ENCODE measurements at places on chromosomes 12 and 14.
A peak's percentile ranks its signal among the peaks of the same experiment; 100 is the strongest.

DNA sequence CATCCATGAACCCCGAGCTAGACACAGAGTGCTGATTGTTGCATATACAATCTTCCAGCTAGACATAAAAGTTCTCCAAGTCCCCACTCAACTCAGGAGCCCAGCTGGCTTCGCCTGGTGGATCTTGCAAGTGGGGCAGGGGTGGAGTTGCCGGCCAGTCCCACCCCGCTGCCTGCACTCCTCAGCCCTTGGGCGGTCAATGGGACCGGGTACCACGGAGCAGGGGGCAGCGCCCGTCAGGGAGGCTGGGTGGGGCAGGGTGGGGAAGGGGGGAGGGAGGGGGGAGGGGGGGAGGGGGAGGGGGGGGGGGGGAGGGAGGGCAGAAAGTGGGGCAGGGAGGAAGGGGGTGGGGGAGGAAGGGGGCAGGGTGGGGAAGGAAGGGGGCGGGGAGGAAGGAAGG is 63.0 kb downstream of the CCDC60 start:
- DNase-seq: no peak

DNA sequence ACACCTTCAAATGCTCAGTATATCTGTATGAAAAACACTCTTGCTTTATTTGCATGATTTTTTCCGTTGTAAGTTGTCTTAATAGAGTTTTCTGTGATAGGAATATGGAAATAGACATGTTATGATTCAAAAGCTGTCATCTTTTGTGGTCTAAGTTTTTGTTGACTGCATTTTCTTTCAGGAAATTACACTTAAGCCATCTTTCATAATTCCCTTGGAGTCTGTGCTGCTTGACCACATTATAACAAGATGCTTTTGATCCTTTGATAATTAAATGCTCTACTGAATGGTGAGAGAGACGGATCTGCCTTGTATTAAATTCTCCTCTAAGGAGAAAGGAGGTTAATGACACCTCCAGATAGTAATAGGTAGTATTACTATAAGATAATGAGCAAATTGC is 272.8 kb upstream of the DAAM1 start:
- DNase-seq: no peak

GRCh38 chr12:7005311-7005710 is 13.0 kb downstream of the LPCAT3 start:
- no peak for DNase-seq

DNA sequence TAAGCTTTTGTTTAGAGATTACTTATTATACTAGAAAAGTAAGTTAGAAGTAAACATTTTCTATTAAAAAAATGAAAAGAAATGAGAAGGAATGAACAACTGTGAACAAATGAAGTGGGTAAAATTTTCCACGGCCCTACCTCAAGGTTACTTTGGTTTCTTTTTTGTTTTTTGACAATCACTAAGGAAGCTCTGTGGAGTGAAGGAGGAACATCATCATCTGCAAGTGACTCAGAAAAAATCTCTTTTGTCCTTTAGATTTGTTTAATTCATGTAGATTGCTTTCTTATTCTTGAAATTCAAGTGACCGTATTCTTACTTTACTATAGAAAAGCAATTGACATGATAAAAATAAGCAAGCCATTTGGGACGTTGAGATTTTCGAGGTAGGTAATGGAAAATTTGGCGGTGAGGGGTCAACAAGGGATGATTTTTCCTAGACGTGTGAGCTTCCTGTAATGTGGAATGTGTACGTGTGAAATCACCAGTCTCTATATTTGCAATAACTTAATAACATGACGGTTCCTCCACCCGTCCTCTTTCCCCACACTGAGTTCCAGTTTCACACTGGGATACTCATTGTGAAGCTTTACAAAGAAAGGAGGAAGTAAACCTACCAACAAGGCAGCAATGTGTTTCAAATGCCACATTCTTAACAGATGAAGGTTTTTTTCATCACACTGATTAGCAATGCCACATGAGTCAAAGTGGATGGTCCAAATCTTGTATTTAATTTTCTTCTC is 62.3 kb upstream of the EGLN3 start:
- peak; percentile 20 for DNase-seq

GRCh38 chr14:97916669-97917568 is 1119.7 kb downstream of the VRK1 start:
- DNase-seq: no peak

- no peak for DNase-seq
Observed at GRCh38 chr14:32004300-32004699, 72.8 kb upstream of the ARHGAP5 start.

DNA sequence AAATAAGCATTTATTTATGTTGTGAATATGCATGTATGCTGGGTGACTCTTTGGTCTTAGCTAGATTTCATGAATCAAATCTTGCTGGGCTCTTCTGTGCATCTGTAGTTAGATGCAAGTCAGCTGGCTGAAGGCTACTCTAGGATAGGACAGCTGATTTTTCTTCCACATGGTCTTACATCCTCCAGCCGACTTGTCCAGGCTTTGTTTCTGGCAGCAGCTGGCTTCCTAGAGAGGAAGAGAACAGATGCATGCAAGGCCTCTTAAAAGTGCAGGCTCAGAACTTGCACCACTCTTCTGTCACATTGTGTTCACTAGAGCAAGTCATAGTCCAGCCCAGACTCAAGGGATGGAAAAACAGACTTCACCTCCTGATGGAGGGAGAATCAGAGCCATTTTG is 435.4 kb upstream of the STXBP6 start:
- DNase-seq: no peak

GRCh38 chr12:96237465-96238077 is 43.4 kb downstream of the ELK3 start:
- DNase-seq: no peak

- DNase-seq: no peak
Observed at GRCh38 chr14:84037593-84037992, 1492.4 kb upstream of the FLRT2 start.

GRCh38 chr14:53462931-53463778 is 310.0 kb upstream of the DDHD1 start:
- no peak for DNase-seq

DNA sequence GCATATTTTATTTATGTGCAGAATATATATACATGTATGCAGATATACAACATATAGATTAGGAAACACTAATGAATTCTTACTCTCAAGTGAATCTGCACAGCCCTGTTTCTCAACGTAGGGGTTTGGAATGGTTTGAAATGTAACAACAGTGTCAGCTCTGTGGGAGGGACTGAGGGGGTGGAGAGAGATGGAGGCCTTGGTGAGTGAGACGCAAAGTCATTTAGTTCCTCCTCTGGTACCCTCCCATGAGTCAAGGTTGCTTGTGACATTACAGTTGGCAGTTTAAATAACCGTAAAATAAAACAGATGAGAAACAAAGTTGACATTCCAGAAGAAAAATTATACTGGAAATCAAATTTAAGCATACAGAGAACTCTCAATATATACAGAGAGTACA is 313.0 kb upstream of the PRKD1 start:
- no peak for DNase-seq

- DNase-seq: no peak
Observed at GRCh38 chr12:2003676-2004112, 563 bp downstream of the DCP1B start.

DNA sequence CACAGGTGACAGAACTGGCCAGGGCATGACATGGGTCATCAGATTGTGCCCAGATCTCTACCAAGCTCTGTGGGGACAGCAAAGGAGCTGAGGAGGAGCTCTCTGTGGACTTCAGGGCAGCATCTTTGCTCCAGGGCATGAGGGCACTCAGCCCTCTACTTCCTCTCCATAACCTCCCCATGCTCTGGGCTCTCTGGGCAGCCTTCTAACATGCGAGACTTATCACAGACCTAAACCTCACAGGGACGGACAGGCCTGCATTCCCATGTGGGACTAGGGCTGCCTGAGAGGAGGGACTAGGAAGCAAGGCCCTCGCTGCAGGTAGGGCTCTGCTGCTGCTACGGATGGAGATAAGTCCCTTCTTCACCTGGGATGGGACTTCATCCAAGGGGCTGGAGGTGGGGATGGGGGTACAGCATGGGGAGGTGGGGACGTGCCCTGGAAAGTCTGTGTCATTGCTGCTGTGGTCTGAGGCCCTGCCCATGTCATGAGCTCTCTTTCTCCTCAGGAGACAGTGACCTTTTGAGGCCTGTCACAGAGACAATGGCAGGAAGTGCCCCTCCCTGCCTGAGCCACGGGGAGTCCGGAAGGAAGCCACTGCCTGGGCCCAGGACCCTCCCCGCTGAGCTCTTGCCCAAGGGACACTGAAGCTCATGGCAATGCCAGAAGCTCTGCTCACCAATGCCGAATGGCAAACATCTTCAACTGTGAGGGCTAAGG is 44.1 kb downstream of the PITPNM2 start:
- DNase-seq: no peak

DNA sequence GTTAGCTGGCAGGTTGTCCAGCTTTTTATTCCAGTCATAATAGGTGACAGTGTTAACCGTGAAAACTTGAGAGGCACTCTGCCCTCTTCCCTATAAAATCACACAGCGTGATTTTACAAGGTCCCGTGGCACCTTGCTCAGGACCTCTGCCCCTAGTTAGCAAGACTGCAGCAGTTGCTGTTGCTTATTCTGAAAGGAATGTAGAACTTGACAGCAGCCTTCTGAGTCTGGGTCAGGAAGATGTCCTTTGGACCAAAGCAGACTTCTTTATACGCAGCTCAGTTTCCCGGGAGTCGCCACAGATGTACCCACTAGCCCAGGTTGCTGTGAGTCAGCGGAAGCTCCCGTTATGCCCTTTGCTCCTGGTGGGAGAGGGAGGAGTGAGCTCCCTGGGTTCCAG is 13.2 kb downstream of the PRKAB1 start:
- DNase-seq: no peak

DNA sequence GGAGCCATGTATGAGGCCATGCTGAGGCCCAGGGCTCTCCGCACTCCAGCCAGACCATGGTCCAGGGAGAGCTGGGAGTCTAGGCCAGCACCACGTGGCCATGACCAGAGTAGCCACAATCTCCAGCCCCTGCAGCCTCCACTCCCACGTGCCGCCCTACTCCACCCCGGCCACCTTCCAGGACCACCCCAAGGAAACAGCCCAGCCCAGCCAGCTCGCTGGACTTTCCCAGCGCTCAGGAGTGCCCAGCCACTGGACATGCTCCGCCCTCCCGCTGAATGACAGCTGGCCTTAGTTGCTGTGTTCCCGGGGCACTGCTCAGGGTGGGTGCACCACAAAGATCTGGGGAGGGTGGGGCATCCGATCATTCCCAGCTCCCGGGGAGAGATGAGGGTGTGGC is 2.1 kb upstream of the C14orf180 start:
- DNase-seq: no peak

DNA sequence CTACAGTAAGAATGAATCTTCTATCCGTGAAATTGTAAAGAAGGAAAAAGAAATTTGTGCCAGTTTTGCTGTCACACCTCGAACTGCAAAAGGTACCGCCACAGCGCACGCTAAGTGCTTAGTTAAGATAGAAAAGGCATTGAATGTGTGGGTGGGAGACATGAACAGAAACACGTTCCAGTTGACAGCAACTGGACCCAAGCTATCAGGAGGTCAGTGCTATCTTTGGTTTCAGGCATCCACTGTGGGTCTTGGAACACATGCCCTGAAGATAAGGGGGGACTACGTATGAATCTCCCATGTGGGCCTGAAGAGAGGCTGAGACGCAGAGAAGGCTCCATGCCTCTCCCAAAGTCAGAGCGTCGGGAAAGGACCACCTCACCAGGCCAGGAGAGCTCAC is 9.8 kb downstream of the IFFO1 start:
- no peak for DNase-seq

DNA sequence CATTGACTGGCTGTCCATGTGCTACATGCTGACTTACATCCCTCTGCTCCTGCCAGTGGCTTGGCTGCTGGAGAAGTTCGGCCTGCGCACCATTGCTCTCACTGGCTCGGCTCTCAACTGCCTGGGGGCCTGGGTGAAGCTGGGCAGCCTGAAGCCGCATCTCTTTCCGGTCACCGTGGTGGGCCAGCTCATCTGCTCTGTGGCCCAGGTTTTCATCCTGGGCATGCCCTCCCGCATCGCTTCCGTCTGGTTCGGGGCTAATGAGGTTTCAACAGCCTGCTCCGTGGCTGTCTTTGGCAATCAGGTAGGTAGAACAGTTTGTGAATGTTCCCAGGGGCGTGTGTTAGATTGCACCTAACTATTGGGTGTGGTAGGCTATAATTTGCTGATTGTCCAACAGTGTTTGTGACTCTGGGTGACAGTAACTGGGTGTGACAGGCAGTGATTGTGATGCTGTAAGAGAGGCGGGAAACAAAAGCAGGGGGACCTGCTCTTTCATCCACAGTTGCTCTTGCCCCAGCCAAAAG is 981 bp downstream of the FLVCR2 start:
- DNase-seq: no peak

DNA sequence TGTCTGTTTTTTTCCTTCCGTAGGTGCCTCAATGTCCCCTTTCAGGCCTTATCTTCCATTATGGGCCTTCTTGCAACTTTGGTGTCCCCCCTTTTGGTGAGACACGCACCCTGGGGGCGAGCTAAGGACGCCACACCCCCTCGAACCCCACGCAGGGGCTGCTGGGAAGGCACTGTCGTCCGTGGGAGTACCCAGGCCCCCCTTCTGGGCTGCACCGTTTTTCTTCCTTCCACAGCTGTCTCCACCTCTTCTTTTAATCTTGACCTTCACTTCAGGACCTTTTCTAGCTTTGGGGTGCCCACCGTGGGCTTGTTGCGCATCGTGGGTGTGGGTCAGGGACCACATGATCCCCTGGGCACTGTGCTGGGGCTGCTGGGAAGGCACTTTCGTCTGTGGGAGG is 271.8 kb downstream of the ALG10 start:
- DNase-seq: no peak

GRCh38 chr14:95784137-95784536 is 70.2 kb upstream of the TCL1A start:
- DNase-seq: peak; percentile 42

GRCh38 chr14:26330982-26331381 is 266.9 kb downstream of the NOVA1 start:
- no peak for DNase-seq

- DNase-seq: no peak
Observed at GRCh38 chr14:51495319-51495718, 156.4 kb upstream of the FRMD6 start.

- no peak for DNase-seq
Observed at GRCh38 chr14:22502007-22502406, 87.0 kb downstream of the DAD1 start.

DNA sequence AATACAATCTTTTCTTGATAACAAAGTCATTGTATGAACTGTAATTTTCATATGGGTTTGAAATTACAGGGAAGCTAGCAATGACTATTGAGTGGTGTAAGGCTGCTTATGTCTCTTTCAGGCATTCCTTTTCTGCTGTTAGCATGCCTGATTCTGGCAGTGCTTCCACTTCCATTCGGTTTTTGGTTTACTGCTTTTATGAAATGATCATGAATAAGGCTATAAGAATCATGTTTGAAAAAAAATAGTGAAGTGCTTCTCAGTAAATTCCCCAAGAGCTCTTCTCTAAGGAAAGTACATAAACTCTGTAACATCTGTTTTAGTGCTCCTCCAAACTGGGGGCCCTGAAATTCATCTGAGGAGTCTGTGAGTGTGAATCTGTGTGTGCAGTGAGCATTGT is 434.0 kb upstream of the RGS6 start:
- DNase-seq: no peak

GRCh38 chr14:91068642-91069041 is 8.2 kb upstream of the RPS6KA5 start:
- no peak for DNase-seq
